ENCODE measurements at places on chromosomes 2 and 18. TPM values are rescaled to one million over a fixed set of nuclear protein-coding genes. Genes with fewer than 3 reads are reported as not detected.

DNA sequence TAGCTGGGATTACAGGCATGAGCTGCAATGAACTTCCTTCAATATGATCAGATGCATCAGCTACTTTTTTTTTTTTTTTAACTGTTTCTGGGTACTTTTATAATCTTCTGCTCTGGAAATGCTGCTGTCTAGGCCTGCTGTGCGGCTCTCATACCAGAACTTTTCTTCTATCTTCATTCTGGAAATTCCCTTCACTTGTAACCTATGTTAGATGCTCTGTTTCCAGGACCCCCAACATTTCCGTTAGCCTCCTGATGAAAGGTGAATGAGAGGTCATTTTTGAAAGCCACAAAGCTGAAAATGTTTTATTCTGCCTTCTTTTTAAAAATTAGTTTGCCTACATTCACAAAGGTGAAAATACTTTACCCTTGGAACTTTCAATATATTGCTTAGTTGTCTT is 8.6 kb downstream of the AGFG1 start:
- peaks cover 9% of the 10 kb centered on the region for H3K36me3 ChIP-seq
- no peak for DNase-seq
- peaks cover 42% of the 10 kb centered on the region for H3K4me1 ChIP-seq
- no peaks in the 10 kb centered on the region for H3K27me3 ChIP-seq
- H3K27ac ChIP-seq, result peak overlapping the region; percentile 16

DNA sequence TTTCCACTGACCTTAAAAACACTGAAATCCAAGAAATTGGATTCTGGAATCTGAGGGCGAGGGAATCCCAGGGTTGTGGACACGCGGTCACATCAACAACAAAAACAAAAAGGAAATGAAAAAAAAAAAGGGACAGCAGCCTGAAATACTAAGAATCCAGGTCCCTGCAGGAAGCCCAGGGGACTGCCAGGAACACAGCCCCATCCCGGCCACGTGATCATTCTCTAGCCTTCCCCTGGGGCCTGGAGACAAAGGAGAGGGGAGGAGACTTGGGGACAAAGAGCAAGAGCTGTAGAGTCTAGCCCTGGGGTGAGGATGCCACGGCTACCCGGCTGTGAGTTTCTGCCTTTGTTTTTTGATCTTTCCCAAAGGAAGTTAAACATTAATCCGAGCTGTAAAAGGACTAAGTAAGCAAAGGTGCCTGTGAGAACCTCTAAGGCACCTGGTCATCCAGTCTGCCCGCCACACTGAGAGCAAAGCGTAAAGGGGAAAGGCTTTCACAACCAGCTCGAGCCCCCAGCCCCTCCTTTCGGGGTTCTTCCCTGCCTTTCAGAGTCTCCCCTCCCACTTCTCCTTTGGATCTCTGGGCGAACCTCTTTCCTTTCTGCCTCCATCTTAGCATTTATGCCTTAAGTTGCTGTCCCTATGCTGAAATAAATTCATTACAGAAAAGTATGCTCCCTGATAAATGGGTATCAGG is 57.9 kb upstream of the MSH2 start:
- peaks cover 8% of the 10 kb centered on the region for H3K4me1 ChIP-seq
- no peak for DNase-seq
- no peak overlapping the region for H3K27ac ChIP-seq
- H3K36me3 ChIP-seq, result no peaks in the 10 kb centered on the region
- H3K4me3 ChIP-seq, result no peak overlapping the region
- H3K27me3 ChIP-seq, result peaks cover 29% of the 10 kb centered on the region

- peaks cover 24% of the 10 kb centered on the region for H3K27me3 ChIP-seq
- no peaks in the 10 kb centered on the region for H3K4me1 ChIP-seq
- no peak for DNase-seq
- H3K27ac ChIP-seq, result no peak overlapping the region
Measured at GRCh38 chr2:233672886-233673285, 1.2 kb downstream of the UGT1A9 start.

Gene HOXD1
- total RNA-seq, result not detected
